ENCODE measurements at places on chromosomes 7 and 10.

GRCh38 chr10:83262434-83262833 is 876.9 kb upstream of the GHITM start:
- no peak for DNase-seq

GRCh38 chr10:25263931-25264330 is 89.1 kb downstream of the GPR158 start:
- no peak for DNase-seq

DNA sequence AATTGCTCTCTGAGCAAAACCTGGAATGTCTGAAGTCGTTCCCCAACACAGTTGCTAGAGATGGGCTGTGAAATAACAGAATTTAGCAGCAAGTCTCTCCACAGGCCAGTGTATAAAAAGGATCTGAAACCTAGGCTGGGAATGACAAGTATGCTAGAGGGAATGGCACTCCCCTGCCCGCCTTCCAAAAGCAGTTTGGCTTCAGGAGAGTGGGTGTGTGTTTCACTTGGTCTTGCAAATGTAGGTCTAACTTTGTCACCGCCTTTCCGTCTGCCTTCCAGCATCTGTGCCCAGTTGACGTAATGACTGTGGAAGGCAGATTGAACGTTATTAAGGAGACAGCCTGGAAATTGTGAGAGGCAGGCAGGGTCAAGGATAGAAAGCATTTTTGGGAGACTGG is 18.0 kb upstream of the MTURN start:
- peak; percentile 63 for DNase-seq

DNA sequence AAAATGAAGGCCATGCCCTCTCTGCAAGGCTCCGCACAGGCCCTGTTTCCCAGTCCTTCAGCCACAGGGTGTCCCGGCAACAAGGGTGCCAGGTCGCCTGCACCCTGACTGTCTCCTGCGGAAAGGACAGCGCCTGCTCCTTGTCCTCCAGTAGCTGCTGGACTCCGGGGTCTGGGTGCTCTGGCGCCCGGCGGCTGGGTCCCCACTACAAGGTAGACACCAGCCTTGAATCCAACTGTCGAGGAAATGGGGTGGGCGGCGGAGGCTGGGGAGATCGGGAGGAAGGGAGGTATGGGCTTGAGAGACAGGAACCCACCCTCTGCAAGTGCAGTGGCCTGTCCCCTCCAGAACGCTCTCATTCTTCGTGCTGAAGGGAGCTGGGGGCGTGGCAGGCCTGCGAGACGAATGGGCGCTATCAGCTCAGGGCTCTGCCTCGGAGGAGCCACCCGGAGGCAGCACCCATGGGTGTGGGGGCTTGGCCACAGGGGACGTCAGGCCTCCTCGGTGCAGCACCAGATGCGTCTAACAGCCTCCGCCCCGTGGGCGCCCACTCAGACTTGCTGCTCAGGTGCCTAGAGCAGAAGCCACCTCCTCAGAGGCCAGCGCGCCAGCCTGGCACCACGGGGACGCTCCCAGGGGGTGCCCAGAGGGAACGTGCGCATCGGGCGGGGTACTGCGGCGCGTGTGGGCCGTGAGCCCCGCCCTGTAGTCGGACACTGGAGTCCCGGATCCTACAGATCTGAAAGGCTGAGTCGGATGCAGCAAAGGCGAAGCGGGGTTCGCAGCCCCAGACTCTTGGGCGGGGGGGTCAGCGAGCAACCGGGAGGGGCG is 15.6 kb downstream of the ADAM8 start:
- peak; percentile 10 for DNase-seq

GRCh38 chr10:72490951-72491350 is 134.9 kb downstream of the MICU1 start:
- no peak for DNase-seq

GRCh38 chr10:127945341-127945758 is 38.4 kb downstream of the PTPRE start:
- DNase-seq = peak; percentile 46

DNA sequence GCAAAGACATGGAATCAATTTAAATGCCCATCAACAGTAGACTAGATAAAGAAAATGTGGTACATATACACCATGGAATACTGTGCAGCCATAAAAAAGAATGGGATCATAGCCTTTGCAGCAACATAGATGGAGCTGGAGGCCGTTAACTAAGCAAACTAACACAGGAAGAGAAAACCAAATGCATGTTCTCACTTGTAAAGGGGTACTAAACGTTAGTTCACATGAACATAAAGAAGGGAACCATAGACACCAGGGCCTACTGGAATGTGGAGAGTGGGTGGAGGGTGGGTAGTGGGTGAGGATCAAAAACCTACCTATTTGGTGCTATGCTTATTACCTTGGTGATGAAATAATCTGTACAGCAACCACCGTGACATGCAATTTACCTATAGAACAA is 78.4 kb upstream of the GSDME start:
- DNase-seq = no peak

GRCh38 chr10:96585736-96586418 is 935 bp downstream of the TM9SF3 start:
- no peak for DNase-seq

DNA sequence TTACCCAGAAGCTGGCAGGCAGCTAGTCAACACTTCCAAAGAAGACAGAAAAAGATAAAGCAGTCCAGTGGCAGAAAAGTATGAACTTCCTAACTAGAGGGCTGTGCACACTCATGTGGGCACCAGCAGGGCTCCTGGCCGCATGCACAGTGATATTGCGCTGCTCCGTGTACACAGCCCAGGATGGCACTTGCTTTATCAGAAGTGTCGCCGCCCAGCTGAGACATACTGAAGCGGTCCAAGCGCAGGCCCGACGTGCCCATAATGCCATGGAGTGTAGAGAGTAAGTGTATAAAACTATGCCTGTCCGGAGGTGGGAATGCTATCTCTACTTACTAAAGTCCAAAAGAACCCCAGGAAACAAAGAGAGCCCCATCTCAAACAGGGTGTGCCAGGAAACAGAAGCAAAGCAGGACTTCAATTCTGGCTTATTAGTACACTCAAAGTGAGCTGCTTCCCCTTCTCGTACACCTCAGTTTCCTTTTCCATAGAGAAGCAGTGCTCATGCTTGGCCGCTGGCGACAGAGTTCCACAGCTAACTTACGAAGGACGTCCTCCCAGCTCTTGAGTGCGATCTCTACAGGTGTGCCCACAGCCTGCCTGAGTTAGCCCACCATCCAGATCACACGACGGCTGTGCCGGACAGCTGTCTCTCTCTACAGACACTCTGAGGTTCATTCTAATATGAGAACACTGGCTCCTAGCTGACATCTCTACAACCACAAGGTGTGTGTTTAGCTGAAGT is 234.3 kb downstream of the COBL start:
- DNase-seq = no peak

GRCh38 chr7:149218469-149219420 is 20.7 kb upstream of the ZNF212 start:
- DNase-seq = no peak

- no peak for DNase-seq
Observed at GRCh38 chr7:16223963-16224707, 197.2 kb downstream of the CRPPA start.

DNA sequence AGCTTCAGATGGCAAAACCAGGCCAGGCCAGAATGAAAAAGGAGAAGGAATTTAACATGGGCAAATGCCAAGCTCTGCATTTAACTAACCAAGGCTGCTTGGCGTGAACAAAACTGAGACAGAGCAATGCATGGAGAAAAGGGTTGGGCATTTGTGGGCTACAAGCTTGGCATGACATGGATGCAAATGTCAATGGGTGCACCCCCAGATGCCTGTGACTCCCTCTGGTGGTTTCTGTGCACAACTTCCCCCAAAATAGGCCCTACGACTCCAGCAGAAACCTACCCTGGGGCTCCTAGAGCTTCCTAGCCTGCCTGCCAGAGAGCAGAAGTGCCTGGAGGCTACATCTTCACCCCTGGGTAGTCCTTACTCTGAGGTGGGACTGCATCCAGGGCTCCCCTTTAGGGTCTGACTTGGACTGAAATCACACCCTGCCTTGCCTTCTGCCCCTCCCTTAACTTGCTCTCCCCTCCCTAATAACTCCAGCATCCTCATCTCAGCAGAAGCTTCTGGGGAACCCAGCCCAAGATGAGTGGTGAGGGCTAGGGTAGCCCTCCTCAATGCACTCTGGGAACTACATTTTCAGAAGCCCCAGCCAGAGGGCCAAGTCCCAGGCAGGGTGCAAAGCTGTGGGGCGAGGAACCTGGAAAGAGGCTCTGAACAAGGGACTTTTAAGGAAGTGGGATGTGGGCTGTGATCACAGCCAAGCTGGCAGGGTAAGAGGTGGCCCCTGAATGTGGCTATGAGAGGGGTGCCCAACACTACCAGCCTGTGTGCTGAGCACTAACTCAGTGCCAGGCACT is 11.3 kb downstream of the GPRIN2 start:
- DNase-seq = no peak

DNA sequence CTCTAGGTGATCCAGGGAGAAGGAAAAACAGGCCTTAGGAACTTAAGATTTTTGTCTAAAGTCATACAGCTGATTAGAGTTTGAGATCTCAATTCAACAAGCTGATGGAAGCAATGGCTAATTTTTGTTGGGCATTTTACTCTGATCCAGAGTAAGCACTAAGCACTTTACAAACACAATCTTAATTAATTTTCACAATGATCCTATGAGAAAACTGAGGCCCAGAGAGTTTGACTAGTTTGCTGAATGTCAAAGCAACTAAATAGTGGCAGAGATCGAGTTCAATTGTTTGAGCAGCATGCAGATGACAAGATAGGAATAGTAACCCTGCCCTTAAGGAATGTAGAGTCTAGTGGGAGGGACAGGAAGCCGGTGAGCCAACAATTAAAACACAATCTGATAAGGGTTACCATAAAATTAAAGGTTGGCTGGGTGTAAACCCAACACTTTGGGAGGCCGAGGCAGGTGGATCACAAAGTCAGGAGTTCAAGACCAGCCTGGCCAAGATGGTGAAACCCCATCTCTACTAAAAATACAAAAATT is 13.5 kb upstream of the RPEL1 start:
- no peak for DNase-seq

DNA sequence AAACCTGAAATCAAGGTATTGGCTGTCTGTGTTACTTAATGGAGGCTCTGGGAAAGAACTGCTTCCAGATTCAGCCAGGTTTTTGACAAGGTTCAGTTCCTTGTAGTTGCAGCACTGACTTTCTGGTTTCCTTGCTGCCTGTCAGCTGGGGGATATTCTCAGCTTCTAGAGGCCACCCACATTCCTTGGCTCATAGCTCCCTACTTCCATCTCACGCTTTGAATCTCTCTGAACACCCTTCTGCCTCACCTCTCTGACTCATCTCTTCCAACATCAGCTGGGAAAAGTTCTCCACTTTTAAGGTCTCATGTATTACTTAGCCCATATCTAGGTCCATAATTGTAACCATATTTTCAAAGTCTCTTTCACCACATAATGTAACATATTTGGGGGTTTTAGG is 22.9 kb upstream of the GPR22 start:
- no peak for DNase-seq

GRCh38 chr7:27377988-27378387 is 135.4 kb downstream of the EVX1 start:
- DNase-seq = no peak

DNA sequence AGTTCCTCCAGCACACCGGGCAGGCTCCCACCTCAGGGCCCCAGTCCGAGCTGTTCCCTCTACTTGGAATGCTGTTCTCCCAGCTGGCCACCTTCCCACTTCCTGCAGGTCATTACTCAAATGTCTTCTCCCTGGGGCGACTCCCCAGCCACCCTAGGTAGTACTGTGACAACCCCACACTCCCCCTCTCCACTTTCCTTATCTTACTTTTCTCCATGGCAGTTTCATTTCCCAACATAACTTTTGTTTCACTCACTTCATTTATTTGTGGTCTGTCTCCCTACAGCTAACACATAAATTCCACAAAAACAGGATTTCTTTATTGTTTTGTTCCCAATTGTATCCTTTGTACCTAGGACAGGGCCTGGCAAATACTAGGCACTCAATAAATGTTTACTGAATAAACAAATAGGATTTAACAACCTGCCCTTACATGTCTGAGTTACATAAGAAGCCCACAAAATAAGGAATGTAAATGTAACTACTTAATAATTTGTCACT is 76.5 kb downstream of the JAZF1 start:
- DNase-seq = no peak

DNA sequence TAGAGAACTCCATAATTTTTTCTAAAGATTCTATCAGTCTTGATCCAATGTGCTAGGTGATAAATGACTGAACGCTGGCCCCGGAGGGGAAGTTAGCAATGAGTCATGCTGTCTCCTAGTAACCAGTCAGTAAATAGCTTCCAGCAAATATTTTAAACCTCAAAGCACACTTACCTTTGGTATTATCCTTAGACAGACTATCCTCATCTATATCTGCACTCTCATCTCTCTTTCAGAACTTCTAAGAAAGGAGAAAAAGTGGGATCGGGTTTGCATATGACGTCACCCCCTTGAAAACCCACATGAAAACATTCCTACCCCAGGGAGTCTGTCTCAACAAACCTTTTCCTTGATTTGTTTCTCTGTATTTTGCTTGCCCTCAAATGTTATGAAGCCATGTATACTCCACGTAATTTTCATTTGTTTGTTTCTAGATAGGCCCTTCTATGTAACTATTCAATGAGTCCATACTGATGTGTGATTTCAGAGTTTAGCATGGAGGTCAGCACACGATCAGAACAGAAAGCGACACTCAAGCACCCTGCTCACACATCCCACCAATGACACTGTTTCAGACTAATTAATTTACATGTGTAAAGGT is 174.9 kb upstream of the NRP1 start:
- peak; percentile 86 for DNase-seq

DNA sequence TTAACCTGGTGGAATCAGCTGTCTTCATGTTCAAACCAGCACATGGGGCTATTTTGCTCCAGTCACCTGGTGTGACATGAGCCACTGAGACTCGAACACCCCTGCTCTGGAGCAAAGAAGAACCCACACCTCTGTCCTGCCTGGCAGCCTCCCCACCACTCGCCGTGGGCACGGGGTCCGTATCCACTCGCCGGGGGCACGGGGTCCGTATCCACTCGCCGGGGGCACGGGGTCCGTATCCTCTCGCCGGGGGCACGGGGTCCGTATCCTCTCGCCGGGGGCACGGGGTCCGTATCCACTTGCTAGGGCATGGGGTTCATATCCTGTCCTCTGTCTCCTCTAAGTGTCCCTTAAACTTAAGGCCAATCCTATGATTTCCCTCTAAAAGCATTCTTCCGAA is 558.7 kb downstream of the PTPRN2 start:
- DNase-seq = no peak

DNA sequence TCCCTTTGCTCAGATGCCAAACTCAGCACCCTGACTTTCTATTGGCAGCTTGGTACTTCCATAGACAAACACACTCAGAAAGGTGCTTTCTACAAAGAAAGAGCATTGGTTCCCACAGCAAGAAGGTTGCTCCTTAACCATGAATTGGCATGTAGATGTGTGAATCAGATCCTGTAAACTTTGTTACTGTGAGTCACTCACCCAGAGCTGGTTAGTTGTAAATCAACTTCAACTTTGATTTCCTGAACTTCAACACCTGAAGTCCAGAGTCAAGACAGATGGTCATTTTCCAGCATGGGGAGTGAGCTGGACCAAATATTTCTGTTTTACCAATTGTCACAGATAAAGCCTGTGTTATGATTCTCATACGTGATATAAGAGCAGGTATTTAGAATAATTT is 797.2 kb downstream of the TNS3 start:
- DNase-seq = no peak

Data from muscle of back (tissue), 13 donors.